ENCODE measurements at places on chromosomes 13 and 19.

- DNase-seq, result no peak
These were observed 26.3 kb downstream of the STARD13 start for GRCh38 chr13:33259296-33259695.

DNA sequence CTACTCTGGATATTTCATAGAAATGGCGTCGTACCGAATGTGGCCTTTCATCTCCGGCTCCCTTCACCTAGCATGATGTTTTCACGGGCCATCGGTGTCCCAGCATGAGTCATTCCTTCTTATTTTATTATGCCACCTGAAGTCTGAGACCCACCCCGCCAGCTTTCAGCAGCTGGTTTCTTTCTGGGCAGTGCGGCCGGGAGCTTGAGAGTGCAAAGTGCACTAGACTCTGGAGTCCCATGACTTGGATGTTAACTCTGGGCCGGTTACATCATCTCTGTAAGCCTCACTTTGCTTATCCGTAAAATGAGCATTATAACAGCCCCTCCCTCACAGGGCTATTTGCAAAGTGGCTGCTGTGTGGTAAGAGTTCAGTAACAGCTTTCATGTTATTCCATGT lies 5.8 kb upstream of the KMT5C start:
- DNase-seq, result no peak

DNA sequence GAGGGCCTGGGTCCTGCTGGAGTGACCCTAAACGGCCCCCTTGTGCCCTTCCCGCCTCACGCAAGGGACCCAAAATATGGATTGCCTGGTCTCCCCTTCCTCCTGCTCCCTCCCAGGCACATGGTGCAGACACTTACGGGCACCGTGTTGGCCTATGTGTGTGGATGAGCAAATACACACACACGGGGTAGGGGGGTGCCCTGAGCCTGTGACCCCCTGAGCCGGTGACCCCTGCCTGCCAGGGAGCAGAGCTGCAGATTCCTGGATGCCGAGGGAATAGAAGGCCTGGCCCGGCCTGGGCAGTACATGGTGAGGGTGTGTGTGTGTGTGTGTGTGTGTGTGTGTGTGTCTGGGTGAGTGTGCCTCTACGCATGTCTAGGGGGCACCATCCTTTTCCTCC lies 33.3 kb downstream of the CEBPA start:
- DNase-seq, result no peak

DNA sequence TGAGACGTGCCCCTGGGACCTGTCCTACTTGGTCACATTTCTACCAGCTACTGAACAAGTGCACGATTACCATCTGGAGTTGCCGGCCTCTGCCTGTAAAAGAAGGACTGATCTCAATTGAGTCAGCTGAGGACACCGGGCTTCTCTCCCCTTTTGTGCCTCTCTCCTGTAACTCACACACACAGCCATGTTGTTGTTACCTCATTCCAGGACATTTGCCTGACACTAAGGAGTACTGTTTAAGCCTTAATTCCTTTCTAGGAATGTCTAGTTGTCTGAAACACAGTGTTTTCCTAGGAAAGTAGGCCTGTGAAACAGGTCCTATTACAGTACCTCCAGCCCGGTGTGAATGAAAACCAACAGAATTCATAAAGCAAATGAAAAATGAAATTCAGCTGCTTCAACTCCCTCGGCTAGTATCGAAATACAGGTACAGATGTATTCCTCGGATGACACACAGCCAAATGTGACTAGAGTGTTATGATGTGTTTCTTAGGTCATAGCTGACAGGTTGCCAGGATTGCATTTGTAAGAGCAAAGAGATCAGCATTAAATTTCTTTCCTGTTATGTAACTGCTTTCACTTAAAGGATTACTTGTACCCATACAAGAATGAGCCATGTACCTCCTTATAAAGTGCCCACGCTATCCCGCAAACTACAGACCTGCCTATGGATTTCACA lies 152.0 kb upstream of the IRS2 start:
- no peak for DNase-seq

DNA sequence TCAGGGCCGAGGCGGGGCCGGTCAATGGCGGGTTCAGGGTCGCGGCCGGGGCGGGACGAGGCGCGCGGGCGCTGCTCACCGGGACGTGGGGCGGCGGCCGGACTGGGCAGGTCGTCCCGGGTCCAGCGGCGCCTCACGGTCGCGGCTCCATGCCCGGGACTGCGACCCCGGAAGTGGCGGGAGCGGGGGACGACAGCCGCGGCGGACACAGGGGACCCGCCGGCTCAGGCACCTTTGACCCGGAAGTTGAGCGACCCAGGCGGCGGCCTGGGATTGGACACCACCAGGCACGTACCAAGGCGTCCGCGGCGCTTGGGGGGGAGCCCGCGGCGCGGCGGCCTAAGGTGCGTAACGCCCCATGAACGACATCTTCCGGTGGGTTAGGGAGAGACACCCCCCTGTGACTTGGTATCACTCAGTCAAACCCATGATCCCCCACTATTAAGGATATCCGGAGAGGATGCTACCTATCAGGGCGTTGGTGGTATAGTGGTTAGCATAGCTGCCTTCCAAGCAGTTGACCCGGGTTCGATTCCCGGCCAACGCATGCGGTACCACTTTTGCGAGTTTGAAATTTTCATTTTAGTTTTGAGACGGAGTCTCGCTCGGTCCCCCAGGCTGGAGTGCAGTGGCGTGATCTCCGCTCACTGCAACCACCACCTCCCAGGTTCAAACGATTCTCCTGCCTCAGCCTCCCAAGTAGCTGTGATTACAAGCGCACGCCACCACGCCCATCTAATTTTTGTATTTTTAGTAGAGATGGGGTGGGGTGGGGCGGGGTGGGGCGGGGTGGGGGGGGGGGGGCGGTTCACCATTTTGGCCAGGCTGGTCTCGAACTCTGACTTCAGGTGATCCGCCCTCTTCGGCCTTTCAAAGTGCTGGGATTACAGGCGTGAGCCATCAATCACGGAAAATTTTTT lies at the start of gene DPP9:
TSS of gene DPP9 (minus strand) at position 248 of the 920 bp plus-strand sequence. CDS start 3,936 bp downstream, outside the sequence.
- DNase-seq, result peak; percentile 77

DNA sequence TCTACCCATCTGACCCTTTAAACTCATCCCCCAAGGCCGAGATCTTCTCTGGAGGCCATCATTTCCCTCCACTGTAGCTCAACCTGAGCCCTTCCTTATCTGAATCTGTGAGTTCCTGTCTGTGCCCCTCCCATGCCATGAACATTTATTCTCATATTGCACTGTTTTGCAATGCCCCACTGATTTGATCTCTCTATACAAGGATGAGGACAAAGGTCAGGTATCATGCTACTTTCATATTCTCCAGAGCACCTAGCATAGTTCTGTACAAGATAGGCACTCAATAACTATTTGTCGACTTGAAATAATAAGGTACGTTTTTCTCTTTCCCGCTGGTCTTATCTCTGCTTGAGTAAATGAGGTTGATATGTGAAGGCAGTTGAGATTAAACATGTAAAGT lies 135.5 kb downstream of the KLF5 start:
- DNase-seq, result no peak

GRCh38 chr13:97117388-97117910 lies 104.7 kb upstream of the MBNL2 start:
- DNase-seq, result no peak

Measured in SIG-M5 (cell line).